ENCODE measurements at places on chromosomes 4 and X.

- peak; percentile 40 for DNase-seq
Observed at GRCh38 chr4:16508968-16509367, 282.7 kb upstream of the TAPT1 start.

DNA sequence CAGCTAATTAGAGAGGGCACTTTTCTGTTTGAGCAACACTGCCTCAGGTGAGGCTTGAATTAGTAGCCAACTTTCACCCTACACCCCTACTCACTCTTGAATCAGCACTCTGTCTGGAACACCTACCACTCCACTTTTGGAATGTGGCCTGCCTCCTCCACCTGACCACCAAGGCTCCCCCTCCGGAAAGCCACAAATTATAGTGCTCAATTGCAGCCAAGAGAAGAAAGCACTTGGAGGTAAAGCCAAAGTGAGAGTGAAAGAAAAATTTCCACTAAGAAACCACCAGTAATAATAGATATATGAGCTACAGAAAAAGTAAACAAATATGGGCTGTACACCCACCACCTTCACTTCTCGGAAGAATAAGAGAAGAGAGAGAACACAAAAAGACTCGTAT is 41.1 kb downstream of the PPP3CA start:
- peak; percentile 63 for DNase-seq

- DNase-seq: no peak
Observed at GRCh38 chr4:140450352-140450751, 22.9 kb upstream of the CLGN start.

DNA sequence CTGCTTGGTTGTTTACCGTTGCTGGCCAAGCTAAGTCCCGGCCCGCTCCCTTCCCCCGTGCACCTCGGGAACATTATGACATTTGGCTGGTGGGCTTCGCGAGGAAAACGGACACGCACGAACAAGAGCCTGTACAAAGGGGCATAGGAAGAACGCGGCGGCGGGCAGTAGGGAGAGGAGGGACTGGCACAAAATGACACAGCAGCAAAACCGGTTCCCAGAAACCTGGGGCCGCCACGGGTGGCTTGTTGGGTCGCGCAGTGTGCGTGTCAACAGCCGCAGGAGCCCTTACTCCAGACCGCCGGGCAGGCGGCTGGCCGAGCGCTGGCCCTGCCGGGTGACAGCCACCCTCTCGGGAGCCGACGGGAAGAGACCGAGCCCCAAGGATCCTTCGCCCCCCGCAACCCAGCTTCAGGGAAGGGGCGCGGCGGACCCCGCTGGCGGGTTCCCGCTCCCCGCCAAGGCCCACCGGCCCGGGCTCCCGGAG is 1.6 kb upstream of the LIN54 start:
- DNase-seq: peak; percentile 53

DNA sequence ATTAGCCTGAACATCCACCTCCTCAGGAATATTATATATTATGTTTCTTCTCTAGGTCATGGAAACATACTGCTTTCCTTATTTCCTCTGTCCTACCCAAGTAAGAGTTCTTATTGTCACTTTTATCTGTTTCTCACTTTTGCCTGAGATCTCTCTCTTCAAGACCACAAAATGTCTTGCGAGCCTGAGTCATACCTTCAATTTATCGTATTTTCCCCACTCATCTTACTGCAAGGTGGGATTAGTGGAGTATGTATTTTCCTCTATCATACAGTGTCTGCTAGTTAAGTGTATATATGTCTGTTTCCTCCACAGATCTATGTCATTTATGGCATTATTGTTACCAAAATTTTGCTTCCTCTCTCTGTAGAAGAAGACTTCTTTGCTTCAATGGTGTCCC is 124.5 kb downstream of the EIF4E start:
- DNase-seq: no peak

DNA sequence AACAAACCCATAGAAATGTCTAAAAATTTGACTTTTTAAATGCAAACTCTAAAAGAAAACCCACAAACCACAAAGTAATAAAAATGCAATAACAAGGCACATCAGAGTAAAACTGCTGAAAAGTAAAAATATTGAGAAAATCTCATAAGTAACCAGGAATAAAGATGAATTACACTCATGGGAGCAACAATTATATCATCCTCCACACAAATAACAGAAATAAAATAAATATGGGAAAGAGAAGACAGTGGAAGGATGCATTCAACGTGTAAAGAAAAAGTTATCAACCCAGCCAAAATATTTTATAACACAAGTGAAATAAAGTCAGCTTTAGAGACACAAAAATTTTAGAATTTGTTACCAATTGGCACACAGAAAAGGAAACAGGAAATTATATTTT is 1420.2 kb downstream of the PCDH18 start:
- DNase-seq: no peak

DNA sequence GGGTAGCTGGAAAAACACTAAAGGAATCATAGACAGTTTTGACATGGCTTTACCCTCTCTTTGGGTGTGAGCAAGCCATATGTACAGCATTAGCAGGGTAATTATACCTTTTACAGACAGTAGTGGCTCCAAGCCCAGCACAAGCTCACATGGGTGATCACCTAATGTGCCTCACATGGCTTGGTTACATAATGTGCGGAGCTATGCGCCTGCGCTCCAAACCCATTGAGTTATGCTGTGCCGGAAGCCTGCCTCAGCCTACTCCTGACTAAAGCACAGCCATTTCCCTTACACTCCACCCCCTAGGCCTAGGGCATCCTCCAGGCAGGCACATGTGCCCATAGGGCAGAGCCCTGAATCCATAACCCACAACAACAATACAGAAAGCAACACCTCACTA is 6.5 kb upstream of the TSPAN5 start:
- no peak for DNase-seq

Data from KBM-7 (cell line).